Urothelium cell line (cell line): ENCODE measurements at places on chromosomes 13 and 19.

DNA sequence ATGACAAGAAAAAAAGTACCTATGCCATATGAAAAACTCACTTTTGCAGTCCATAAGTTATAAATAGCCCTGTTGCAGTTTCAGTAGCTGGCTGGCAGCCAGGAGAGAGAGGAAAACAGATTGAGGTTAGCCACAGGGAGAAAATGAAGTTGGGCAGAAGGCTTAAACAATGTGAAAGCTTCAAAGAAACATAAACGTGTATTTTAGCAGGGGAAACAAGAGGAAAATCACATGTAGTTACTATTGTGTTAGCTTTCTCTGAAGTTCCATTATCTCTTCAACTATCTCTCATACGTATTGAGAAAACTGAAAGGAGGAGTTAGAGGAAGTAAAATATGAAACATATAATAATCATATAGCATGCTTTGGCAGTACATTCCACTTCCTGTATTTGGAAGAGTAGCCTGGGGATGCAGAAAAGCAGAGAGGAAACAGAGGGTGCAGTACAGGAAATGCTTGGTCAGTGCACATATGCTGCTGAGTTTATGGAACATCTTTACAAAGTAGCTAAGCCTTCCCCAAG lies 1551.1 kb downstream of the EFNB2 start:
- DNase-seq = peak; percentile 5

GRCh38 chr13:24625870-24626849 lies 54.0 kb upstream of the ATP12A start:
- no peak for DNase-seq

- DNase-seq = no peak
Measured at GRCh38 chr13:25709088-25709487, 337.3 kb downstream of the ATP8A2 start.

DNA sequence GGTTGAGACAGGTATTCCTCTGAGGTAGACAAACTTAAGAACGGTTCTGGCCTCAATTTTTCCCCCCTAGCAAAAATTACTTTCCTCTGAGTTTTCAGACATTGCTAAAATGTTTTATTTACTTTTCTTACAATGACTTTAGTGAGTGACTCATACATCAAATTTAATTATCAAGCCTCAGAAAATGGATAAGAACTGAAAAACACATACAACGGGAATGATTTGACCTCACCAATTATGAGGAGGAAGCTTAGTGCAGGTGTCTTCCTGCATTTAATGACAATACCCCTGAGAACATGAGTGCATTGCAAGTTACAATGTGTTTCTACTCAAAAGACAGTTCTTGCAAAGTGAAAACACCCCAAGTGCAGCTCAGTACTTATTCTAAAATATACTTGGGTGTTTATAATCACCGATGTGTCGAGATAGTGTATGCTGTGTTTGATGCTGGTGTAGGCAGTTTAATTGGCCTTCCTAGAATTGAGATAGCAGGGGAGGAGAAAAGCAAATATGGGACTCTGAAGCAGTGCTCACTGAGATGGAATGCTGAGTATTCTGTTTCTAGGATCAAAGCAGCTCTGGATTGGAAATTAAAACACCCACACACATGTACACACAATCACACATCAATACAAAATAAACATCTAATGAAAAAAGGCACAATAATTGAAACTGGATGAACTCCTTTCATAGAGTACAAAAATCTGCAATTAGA lies 189.5 kb upstream of the SLC10A2 start:
- no peak for DNase-seq

GRCh38 chr19:4016903-4017638 lies 9.5 kb downstream of the PIAS4 start:
- DNase-seq = no peak

DNA sequence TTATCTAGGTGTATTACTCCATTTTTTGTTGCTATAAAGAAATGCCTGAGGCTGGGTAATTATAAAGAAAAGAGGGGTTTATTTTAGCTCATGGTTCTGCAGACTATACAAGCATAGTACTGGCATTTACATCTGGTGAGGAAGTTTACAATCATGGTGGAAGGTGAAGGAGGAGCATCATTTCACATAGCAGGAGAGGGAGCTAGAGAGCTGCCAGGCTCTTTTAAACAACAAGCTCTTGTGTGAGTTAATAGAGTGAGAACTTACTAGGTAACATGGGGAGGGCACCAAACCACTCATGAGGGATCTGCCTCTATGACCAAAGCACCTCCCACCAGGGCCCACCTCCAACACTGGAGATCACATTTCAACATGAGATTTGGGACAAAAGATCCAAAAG lies 221.7 kb upstream of the GPC6 start:
- DNase-seq = no peak

GRCh38 chr19:38036707-38037611 lies 130.0 kb downstream of the SIPA1L3 start:
- no peak for DNase-seq

- DNase-seq = no peak
Measured at GRCh38 chr13:70108356-70109105, at the start of gene KLHL1. Gene KLHL1 (minus strand): TSS chr13:70108452. CDS start chr13:70107699, 753 bp downstream.

DNA sequence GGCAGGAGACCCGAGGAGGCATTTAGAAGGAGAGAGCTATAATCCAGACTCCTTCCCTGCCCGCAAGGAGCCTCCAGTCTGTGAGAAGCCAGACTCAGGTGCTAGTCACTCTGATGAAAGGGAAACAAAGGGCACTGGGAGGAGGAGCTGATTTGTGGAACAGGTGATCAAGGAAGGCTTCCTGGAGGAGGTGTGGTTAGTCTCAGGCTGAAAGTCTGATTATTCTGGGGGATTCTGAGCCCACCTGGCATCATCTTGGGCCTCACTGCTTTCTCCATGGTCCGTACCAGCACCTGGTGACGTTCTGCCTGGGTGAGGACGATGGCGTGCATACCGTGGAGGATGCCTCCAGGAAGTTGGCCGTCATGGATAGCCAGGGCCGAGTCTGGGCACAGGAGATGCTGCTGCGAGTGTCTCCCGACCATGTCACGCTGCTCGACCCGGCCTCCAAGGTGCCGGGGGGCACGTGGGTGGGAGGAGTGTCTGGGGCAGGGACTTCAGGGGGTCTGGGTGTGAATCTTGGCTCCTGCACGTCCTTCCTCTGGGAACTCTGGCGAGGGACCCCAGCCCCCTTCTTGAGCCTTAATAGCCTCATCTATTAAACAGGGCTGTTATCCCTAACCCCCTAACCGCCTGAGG lies 3.9 kb downstream of the EPS8L1 start:
- DNase-seq = no peak

DNA sequence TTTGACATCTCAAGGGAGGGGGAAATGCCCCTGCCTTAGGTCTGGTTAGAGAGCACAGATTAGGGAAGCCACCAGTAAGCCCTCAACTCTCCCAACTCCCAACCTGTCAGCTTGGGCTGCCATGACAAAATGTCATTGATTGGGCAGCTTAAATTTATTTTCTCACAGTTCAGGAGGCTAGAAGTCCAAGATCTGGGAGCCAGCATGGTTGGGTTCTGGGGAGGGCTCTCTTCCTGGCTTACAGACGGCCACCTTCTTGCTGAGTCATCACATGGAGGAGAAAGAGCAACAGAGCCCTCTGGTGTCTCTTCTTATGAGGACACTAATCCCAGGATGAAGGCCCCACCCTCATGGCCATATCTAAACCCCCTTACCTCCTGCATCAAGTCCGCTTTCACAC lies 24.2 kb downstream of the C19orf12 start:
- peak; percentile 82 for DNase-seq

GRCh38 chr13:95236774-95237173 lies 64.5 kb downstream of the ABCC4 start:
- no peak for DNase-seq

DNA sequence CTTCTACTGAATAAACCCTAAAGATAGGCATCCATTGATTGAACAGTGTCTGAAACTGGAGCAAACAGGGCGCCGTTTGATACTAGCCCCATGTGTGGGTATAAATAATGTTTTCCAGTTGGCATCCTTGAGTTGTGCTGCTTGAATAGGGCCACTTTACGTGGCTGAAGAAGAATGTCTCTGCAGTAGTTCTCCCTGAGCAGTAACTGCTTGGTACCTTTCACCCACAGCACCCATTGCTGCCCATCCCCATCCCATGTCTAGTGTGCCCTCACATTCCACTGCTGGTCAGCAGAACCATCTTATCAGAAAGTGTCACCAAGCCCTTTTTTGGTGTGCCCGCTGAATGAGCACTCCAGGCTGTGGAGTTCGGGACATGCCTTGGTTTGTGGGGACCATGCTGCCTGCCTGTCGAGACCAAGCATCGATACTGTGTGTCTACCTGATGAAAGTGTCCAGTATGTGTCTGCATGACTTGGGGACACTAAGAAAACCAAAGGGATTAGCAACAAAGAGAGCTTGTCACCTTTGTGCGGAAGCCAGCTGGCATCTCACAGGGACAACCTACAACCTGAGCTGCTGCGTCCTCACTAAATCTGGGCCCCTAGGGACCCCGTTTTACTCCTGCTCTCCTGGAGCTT lies 162.0 kb downstream of the TM9SF2 start:
- DNase-seq = no peak

- no peak for DNase-seq
Measured at GRCh38 chr13:81493144-81493543, 1152.2 kb upstream of the SPRY2 start.

- no peak for DNase-seq
Measured at GRCh38 chr13:112056739-112057438, 10.1 kb upstream of the SOX1 start.

DNA sequence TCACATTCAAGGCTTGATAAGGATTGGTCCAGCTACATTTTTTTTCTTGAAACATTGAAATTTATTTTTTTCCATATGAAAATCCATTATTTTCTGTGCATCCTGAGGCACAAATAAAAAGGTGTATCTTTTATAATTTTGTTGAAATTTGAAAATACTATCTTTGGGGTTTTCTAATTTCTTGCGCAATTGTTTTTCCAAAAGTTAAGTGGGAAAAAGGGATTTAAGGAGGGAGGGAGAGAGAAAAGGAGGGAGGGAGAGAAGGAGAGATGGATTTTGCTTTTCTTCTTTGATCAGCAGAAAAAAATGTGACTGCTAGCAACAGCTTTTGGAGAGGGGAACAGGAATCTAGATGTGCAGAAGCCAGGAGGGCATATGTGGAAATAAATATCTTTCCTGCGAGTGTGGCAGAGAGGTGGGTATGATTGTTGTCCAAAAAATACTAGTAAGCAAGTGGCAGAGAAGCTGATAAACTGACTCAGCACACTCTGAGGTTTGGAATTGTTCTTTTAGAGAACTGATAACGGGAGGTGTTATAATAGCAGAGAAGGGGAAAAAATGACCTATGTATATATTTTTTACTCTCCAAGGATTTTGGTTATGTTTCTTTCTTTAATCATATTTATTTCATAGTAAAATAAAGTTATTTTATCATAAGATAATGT lies 61.2 kb upstream of the EDNRB start:
- no peak for DNase-seq

- no peak for DNase-seq
Measured at GRCh38 chr19:33798681-33799111, 2.0 kb downstream of the KCTD15 start.
